ENCODE measurements at places on chromosomes 4 and X.

GRCh38 chr4:164508097-164508496 lies 245.8 kb upstream of the SMIM31 start:
- no peak for DNase-seq

GRCh38 chr4:164293203-164293602 lies 460.7 kb upstream of the SMIM31 start:
- no peak for DNase-seq

DNA sequence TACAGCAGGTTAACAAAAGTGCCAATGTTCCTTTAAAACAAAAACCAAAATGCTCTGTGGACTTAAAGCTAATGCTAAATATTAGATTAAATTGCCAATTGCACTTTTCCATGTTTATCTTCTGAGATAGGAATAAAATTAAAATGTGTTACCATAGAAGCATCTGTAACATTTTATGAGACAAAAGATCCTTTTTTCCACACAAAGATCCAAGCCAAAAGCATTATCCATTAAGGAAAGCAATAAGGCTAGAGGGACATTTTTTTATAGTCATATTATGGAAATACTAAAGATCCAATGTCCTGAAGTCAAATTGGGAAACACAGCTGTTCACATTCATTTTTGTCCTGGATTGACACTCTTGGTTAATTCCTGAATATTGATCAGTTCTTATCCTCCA lies 73.6 kb downstream of the PALLD start:
- no peak for DNase-seq

DNA sequence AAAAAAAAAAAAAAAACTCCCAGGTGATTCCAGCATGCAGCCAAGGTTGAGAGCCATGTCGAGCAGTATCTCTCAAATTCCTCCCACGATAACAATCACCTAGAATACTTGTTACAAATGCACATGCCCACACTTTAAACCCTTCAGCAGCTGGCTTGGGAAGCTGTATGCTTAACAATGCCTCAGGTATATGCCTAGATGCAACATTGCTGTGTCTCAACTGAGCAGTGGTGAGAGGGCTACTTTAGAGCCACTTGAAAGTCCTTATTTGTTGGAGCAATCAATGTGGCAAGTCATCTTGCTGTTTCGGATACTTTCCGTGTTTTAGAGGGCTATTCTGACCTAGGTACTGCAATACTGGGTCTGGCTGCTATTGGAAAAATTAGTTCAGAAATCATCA lies 487.4 kb downstream of the INPP4B start:
- DNase-seq = no peak

GRCh38 chrX:111133389-111133788 lies 37.4 kb downstream of the PAK3 start:
- no peak for DNase-seq

- no peak for DNase-seq
Observed at GRCh38 chr4:125527681-125528080, 212.9 kb downstream of the FAT4 start.

- DNase-seq = no peak
Observed at GRCh38 chrX:153952373-153953026, 8.1 kb upstream of the RENBP start.
